T-helper 17 cell (primary cell): ENCODE measurements at places on chromosomes 12 and 14.

DNA sequence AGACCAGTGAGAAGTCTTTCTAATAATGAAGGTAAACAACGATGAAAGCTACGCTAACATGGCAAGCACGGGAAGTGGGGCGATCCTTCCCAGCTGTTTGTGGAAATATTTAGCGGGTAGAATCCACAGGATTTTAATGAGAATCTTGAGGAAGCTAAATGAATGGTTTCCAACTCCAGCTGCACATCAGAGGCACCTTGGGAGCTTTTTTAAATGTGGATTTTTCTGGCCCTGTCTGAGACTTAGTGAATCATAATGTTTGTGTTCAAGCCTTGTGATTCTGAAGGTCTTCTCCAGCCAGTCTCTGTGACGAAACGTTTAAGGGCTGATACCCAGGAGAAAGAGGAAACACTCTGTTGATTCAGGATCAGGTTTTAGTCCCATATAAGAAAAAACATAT lies 169.8 kb downstream of the CAPZA3 start:
- DNase-seq = no peak

DNA sequence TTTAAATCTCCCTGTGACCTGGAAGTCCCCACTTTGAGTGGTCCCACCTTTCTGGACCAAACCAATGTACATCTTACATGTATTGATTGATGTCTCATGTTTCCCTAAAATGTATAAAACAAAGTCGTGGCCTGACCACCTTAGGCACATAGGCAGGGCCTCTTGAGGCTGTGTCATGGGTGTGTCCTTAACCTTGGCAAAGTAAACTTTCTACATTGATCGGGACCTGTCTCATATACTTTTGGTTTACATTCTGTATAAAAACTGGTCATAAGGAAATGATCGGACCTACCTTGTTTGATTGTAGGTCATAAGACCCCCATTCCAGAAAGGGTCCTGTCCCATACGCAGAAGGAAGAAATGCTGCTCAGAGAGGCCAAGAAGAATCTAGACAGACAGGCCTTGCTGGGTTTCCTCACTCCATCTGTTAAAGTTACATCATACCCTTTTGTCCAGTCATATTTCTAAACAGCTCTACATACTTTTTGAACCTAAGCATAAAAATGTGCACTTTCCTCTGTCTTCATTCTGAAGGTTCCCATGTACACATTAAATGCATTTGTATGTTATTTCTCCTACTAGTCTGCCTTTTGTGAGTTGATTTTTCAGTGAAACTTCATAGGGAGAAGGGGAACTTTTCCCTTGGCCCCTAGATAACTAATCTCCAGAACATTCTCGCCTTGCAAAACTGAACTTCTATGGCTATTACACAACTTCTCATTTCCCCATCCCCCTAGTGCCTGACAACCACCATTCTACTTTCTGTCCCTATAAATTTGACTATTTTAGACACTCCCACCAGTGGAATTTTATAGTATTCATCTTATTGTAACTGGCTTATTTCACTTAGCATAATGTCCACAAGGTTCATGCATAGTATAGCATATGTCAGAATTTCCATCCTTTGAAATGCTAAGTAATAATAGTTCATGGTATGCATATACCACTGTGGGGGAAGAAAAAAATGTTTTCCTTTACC lies 30.2 kb upstream of the CPM start:
- DNase-seq = no peak

- DNase-seq = no peak
Observed at GRCh38 chr14:23483236-23483854, 13.8 kb downstream of the NGDN start.

DNA sequence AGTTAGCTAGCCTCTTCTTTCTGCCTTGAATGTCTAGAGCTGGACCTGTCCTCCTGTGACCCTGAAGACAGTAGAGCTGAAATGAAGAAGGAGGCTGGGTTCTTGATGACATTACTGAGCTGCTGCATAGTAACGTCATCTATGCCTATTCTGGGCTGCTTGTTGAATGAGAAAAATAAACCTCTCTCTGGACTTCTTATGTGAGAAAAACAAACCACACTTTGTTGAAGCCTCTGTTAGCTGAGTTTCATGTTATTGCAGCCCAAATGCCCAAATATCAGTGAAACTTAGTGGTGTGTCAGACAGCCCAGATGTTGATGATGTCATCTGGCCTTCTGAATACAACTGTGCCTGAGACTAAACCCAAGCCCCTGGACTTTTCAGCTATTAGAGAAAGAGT lies 67.0 kb upstream of the MAX start:
- no peak for DNase-seq

- DNase-seq = no peak
Observed at GRCh38 chr14:93183596-93184317, 940 bp downstream of the MOAP1 start.

- no peak for DNase-seq
Observed at GRCh38 chr12:104722601-104723534, 235.2 kb downstream of the SLC41A2 start.

GRCh38 chr12:90871726-90872096 lies 83.3 kb downstream of the CCER1 start:
- no peak for DNase-seq

DNA sequence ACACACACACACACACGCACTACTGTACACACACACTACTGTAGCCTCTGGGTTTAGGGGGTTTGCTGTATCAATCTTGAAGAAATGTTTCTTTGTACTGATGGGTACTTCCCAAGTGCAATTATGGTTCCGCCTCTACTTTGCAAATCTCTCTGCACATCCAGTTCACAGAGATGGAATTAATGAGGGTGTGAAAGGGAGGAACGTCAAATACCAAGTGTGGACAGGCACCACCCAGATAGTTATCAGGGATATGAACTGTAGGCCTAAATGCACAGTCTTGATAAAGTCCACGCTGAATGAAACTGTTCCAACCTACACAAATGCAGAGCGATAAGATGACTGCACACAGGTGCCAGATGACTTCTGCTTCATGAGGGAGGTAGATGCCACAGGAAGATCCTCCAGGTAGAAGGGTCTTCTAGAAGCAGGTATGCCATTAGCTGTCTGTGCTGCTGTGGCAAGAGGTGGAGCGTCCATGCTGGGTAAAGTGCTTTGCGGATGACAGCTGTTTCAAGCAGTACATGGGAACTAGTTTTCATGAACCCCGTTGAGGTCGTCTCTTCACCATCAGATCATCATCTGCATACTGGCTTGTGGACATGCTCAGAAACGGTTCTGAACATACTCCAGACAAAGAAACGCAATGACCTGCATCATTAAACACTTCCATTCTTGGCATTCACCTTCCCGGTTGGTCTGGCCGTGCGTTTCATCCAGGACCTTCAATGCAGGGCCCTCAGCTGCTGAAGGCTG lies 314.3 kb upstream of the RTL1 start:
- DNase-seq = no peak

GRCh38 chr12:11666131-11667050 lies 16.9 kb downstream of the ETV6 start:
- DNase-seq = no peak

- no peak for DNase-seq
Observed at GRCh38 chr14:85439696-85440328, 90.1 kb upstream of the FLRT2 start.

GRCh38 chr12:118494776-118495175 lies 118.4 kb downstream of the SUDS3 start:
- DNase-seq = no peak

DNA sequence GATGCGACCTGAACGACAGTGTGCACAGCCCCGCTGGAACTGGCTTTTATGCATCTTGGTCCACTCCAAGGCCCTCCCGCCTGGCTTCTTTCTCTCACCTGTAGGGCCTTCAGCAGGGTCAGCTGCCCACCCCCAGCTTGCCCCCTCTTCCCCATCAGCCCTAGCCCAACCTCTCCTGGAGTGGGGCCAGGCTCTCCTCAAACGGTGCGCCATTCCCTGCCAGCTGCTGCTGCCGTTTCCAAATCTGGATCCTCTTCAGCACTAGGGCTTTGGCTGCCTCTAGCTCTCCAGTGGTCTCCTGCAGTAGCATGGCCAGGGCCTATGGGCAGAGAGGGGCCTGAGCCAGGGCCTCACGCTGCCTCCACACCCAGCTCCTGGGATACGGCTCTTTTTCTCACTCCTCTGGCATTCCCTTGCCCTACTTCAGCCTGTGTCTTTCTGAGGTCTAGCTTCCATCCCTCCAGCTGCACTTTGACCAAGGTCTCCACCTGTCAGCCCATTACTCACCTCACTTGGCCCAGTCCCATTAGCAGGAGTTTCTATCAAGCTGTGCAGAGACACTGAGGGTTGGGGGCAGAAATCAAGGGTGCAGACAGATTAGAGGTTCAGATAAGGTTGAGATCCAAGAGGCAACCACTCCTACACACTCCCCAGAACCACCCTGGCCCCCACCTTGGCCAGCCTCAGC lies 5.0 kb downstream of the STAT6 start:
- no peak for DNase-seq

- DNase-seq = no peak
Observed at GRCh38 chr14:77543637-77544334, 45.2 kb upstream of the ISM2 start.

- no peak for DNase-seq
Observed at GRCh38 chr12:107622001-107622400, 63.6 kb upstream of the PWP1 start.

- no peak for DNase-seq
Observed at GRCh38 chr14:101178184-101179072, 274.9 kb upstream of the RTL1 start.

- DNase-seq = no peak
Observed at GRCh38 chr14:105177082-105177481, 4.0 kb downstream of the NUDT14 start.

DNA sequence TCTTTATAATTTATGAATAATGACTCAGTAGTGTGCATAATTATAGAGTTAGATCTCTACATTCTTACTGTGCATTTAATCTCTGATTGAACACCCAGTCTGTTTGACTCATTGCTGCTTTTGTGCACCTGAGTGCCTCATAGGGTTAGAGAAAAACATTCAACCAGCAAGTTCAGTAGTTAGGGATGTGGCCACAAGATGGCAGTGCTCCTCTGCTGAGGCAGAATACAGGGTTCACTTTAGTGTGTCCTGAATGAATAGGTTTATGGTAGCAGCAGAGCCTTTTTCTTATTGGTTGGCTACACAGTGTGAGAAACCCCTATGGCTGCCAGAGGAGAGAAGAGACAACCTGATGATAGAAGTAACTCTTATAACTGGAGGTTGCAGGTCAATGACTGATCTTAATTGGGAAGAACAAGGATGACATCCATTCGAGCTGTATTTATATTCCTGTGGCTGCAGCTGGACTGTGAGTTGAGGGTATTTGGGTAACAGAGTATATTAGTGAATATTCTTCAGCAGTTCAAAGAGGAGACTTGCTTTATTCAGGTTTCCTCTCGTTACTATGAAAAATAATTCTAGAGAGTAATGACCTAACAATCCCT lies 194.9 kb upstream of the OR4E1 start:
- peak; percentile 40 for DNase-seq

GRCh38 chr12:76190299-76190698 lies 105.8 kb upstream of the NAP1L1 start:
- DNase-seq = no peak

GRCh38 chr12:674272-674781 lies 11.1 kb upstream of the NINJ2 start:
- peak; percentile 59 for DNase-seq

DNA sequence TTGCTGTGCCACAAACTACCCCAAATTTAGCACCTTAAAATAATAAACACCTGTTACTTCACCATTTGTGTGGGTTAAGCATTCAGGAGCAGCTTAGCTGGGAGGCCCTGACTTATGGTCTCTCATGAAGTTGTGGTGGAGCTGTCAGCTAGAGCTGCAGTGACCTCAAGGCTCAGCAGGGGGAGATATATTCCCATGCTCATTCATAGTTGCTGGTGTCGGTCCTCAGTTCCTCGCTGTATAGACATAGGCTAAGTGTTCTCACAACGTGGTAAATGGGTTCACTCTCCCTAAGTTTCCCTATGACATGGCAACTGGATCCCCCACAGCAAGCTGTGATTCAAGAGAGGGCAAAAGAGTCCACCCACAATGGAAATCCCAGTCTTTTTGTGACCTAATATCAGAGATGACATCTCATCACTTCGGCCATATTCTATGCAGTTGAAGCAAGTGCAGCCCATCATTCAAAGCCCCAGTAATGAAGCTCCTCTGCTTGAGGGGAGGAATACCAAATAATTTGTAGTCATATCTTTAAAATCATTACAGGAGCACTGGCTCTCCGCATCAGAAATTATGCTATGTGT lies 41.1 kb downstream of the PRB3 start:
- DNase-seq = no peak

GRCh38 chr12:7009512-7009911 lies 8.8 kb downstream of the LPCAT3 start:
- no peak for DNase-seq

DNA sequence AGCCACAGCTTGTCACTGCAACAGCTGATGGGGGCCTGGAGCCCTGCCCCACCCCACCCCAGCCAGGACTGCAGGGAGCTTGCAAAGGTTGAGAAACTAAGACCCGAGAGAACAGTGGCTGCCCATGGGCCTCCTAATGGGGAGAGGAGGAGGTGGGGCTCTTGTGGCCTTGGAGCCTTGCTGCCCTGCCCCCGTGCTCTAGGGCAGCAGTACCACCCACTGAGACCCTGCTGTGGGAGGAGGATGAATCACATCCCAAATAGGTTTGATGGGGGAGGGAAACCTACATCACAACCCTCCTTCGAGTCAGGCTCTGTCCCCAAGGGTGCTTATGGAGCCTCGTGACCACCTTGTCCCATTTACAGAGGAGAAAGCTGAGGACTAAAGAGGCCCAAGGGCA lies 15.9 kb downstream of the HHIPL1 start:
- DNase-seq = no peak

DNA sequence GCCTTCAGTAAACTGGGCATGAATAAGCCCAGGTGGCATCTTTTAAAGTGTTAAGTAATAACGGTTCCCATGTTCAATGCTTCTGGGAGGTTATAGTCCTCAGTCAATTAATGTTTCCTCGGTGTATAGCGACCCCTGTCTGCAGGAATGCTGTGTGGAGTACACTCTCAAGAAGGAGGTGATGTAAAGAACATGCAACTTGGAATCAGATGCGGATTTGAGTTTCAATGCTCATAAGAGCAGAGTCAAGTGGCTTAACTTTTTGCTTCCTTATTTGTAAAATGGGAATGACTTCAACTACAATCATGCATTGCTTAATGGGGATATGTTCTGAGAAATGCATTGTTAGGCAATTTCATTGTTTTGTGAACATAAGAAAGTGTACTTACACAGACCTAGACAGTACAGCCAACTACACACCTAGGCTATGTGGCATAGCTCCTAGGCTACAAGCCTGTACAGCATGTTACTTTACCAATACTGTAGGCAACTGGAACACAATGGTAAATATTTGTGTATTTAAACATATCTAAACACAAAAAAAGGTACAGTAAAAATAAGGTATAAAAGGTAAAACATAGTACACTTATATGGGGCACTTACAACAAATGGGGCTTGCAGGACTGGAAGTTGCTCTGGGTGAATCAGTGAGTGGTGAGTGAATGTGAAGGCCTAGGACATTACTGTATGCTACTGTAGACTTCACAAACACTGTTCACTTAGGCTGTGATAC lies 6.7 kb upstream of the MRPS35 start:
- DNase-seq = peak; percentile 51
